ENCODE measurements at places on chromosomes 11 and 22.

- H3K27me3 ChIP-seq = no peaks in the 10 kb centered on the region
- H3K27ac ChIP-seq = no peak overlapping the region
- no peaks in the 10 kb centered on the region for H3K4me1 ChIP-seq
Observed at GRCh38 chr11:21511835-21512440, 680.9 kb upstream of the ANO5 start.

GRCh38 chr22:42078469-42079318 is 806 bp upstream of the SMDT1 start:
- peak; percentile 27 for DNase-seq
- H3K27me3 ChIP-seq = peaks cover 1% of the 10 kb centered on the region
- H3K4me1 ChIP-seq = peaks cover 25% of the 10 kb centered on the region
- peaks cover 3% of the 10 kb centered on the region for H3K36me3 ChIP-seq
- H3K4me3 ChIP-seq = peak overlapping the region; percentile 95

DNA sequence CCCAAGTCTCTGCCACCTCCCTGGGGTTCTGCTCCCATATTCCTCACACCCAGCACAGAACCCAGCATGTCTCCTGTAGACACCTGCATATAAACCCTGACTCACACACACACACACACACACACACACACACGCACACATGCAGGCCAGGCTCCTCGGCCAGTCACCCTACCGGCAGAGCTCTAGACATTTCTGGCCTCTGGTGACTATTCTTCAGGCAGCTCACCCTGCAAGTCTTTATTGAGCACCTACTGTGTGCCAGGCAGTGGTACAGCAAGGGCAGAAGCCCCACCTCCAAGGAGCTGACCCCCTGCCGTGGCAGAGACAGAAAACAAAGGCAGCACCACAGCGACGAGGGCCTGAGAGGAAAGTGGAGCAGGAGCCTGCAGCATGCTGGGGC is 50.3 kb downstream of the CDKN1C start:
- no peak for DNase-seq
- H3K4me3 ChIP-seq = no peak overlapping the region
- H3K27me3 ChIP-seq = peaks cover 37% of the 10 kb centered on the region

- no peaks in the 10 kb centered on the region for H3K4me1 ChIP-seq
- no peak overlapping the region for H3K27ac ChIP-seq
- H3K27me3 ChIP-seq = no peaks in the 10 kb centered on the region
- no peaks in the 10 kb centered on the region for H3K36me3 ChIP-seq
Observed at GRCh38 chr11:57054817-57055216, 66.1 kb downstream of the OR5AK2 start.

DNA sequence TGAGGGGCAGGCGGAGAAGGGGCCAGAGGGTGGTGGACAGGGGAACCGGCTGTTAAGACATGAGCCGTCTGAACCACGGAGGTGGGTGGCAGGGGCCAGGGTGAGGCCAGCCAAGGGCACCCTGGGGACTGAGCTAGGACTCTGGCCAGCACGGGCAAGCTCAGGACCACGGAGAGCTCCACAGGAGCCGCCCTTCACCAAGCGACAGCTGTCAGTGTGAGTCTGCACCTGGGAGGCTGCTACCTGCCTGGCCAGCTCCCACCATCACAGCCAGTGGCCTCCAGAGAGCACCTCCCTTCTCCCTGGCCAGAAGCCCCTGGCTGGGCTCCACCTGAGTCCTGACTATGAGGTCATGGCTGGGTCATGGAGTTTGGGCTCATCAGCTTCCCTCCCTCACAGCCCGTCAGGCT is 21.6 kb downstream of the MGAT3 start:
- peak; percentile 70 for DNase-seq
- no peak overlapping the region for H3K27ac ChIP-seq
- H3K4me1 ChIP-seq = peaks cover 23% of the 10 kb centered on the region
- no peaks in the 10 kb centered on the region for H3K27me3 ChIP-seq
- no peaks in the 10 kb centered on the region for H3K36me3 ChIP-seq
- no peak overlapping the region for H3K4me3 ChIP-seq
